ENCODE measurements at places on chromosomes 6 and 20.

- DNase-seq = no peak
Observed at GRCh38 chr20:50417023-50417329, 93.2 kb upstream of the PTPN1 start.

GRCh38 chr20:51276296-51276695, 253.4 kb upstream of the KCNG1 start:
- no peak for DNase-seq

DNA sequence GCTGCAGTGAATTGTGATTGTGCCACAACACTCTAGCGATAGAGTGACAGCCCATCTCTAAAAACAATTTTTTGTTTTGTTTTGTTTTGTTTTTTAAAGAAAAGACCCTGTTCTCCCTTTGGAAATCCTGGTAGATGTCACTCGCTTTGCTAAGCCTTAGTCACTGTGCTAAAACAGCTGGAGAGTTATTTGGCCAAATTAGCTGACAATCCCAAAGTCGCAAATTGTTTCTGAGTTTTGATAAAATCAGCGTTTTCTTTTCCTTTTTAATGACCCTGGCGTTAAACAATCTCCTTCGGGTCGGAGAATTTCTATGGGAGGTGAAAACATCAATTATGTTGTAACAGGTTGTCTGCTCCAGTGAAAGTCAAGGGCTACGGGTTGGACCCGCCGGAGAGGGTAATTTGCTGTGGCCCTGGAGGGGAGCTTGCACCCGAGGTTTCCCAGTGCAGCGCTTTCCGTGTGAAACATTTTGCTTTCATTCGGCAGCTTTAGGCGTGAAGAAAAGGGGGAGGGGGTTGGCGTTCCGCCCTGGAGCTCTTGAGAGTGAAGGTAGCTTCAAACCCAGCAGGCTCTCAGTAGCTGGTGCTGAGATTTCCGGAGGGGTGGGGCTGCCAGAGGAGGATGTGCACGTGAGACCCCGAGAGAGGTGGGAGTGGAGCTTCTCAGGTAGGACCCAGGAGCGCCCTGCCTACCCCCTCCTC, 296.6 kb downstream of the PHACTR1 start:
- DNase-seq = no peak

- no peak for DNase-seq
Observed at GRCh38 chr20:4136078-4136966, 121.0 kb upstream of the RNF24 start.

DNA sequence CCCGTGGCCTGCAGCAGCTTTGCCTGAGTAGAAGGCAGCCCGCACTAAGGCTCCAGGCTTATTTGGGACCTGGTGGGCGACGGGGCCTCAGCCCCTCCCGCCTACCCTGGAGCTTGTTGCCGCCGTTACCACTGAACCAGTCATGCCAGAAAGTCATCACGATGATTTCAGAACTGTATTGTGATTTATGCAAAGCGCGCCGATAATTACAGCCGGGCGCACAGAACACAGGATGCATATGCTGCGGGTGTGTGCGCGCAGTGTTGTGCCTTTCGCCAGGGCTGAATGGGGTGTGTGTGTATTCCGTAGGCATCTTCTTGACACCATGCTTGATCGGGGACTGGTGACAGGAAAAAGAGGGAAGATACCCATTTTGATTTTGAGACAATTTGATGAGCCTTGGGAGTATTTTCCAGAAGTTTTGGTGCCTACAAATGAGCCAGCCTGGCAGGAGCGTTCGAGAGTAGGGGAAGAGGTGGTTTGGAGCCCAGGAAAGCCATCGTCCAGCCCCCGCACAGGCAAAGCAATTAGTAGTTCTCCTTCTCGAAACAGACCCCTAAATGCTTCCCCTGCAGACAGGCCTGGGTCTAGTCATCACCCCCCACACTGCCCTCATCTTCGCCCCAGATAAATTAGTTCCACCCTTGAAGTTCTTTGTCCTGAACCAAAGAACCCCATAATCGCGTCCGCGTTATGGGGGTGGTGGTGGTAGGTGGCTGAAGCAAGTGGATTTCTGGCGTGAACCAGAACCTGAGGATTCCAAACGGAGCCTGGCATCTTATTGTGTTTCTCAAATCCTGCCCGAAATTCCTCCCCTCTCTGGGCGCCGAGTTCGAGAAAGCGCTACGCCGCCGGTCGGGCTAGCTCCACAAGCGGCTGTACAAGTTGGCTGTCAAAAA, 1.9 kb upstream of the NR2E1 start:
- DNase-seq = no peak

DNA sequence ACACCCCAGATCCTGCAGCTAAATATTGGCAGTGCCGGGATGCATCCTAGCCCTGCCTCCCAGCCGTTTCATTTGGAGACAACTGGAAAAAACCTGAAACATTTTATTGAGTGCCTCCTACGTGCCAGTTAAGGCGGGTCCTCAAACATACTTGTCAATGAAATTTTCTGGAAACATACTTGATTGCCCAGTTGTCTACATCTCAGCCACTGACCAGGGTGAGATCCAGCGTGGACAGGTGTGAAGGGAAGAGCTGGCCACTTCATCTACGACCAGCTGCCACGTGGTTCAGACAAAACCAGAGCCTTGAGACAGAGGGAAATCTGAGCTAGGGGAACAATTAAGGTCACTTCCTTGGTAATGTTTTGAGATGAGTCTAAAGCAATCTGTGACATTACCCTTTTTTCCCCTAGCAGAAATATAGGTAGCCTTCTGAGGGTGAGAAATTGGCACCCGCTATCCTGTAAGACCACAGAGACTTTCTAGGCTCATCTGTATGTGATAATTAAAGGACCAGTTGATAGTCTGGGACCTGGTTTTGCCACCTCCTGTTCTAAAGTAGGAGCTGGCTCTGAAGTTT, 116.3 kb upstream of the MTHFD1L start:
- no peak for DNase-seq

GRCh38 chr6:110053395-110054240, 75.5 kb downstream of the GPR6 start:
- DNase-seq = no peak

- DNase-seq = no peak
Observed at GRCh38 chr6:33592595-33593413, 12.7 kb upstream of the BAK1 start.

DNA sequence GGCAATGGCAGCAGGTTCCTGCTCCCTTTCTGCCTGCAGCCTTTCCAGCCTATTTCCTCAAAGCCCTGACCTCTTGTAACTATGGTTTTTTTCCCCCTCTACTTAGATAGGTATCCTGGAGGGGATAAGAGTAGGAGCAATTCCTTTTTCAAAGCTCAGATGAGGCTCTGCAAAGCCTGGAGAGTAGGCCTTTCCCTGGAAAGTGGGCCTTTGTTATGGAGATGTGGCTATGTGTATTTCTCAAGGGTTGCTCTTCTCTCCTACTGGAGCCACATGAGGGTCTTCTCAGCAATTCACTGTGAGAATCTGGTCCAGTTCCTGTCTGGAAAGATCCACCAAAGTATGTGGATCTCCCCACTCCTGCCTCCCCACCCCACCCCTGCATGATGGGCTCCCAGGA, 96.0 kb downstream of the DTD1 start:
- no peak for DNase-seq

GRCh38 chr6:132813173-132813856, 1.1 kb upstream of the RPS12 start:
- DNase-seq = no peak
